Activated B cell treated with CpG ODN at 0.5 μM for 24 hours (primary cell): ENCODE measurements at places on chromosomes 12 and 14.
A peak's percentile ranks its signal among the peaks of the same experiment; 100 is the strongest.

DNA sequence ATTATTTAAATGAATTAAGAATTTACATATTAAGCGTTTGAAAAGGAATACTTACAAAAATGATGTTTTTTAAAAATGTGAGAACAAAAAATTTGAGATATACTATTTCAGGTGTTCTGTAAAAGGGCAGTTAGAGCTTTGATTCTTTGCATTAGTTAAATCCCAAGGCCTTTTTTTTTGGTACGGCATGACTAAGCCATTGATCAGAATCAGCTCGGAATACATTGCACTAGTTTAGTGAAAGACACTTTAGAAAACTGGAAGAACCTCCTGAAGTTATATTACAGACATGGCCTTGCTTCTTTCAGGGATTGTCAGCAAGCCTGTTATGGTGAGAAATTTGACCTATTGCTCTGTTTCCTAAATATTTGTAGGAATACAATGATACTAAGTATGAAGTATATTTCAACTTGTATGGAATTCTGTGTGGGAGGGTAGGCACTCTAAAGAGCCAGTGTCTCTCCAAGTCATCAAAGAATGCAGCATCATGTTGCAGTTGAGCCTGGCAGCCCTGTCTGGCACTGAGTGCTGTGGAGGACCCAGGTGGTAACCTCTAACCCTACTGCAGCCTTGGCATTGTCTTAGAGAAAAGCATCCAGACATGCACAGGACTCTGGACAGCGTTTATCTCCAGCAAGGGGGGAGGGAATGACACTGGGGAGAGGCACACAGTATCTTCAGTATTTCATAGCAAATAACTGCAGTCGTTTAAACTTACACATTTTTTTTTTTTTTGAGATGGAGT is 1.5 kb downstream of the KLC1 start:
- DNase-seq = no peak

- DNase-seq = no peak
Measured at GRCh38 chr14:21057803-21058675, at the start of gene RNASE8. RNASE8 (plus strand) TSS chr14:21057822; CDS start chr14:21057893, 71 bp downstream.

- no peak for DNase-seq
Measured at GRCh38 chr12:47977046-47977771, 13.8 kb downstream of the TMEM106C start.

GRCh38 chr12:12441843-12442461 is 85.1 kb downstream of the BORCS5 start:
- no peak for DNase-seq

DNA sequence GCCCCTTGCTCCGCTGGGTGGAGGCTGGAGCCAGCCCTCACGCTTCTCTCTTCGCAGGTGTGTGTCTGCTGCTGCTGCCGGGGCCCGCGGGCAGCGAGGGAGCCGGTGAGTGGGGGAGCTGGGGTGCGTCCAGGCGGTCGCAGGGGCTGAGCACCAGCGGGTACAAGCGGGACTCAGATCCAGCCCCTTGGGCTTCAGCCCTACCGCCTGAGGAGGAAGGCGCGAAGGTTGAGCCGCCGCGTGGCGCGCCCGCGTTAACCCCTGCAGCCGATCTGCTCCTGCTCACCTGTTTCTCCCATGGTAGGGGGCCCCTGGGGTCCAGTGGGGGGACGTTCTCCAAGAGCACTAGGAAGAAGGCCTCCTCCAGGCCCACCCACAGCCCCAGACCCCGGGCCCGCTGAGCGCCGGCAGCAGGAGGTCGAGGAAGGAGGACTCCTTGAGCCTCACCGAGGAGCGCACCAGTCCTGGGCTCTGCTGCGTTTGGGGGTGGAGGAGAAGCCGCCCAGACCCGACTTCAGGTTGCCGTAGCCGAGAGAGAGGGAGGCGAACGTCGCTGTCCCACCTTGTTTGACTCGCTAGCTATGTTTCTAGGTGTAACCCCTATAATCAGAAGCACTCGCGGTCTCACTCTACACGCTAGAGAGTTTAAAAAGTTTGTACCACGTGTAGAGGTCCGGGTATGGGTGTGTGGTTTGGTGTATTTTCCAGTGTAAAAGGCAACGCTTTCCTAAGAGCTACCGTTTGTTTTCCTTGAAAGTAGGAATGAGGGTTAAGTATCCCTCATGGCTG is 834 bp downstream of the COCH start:
- DNase-seq = peak; percentile 32

GRCh38 chr12:98374007-98374406 is 141.4 kb upstream of the TMPO start:
- DNase-seq = no peak

GRCh38 chr12:85641796-85642195 is 194.4 kb downstream of the RASSF9 start:
- no peak for DNase-seq

GRCh38 chr14:60632777-60633176 is 16.5 kb downstream of the SIX1 start:
- no peak for DNase-seq
